ENCODE measurements at places on chromosomes 6 and 20. TPM values are rescaled to one million over a fixed set of nuclear protein-coding genes. Genes with fewer than 3 reads are reported as not detected.

MEP1A gene
- not detected for total RNA-seq

PI3 gene
- not detected for total RNA-seq

VSX1 gene
- total RNA-seq, result not detected

KHDC1L gene
- not detected for total RNA-seq

ZC2HC1B gene
- total RNA-seq, result not detected

SIRPB1 gene
- total RNA-seq, result 2.2 TPM

CD109 gene
- 80.0 TPM for total RNA-seq

EDN3 gene
- 0.14 TPM for total RNA-seq

OXT gene
- not detected for total RNA-seq

HLA-DQB1 gene
- total RNA-seq, result 0.43 TPM

BPIFB2 gene
- total RNA-seq, result not detected

DDX43 gene
- total RNA-seq, result 14.4 TPM

FANCE gene
- 12.3 TPM for total RNA-seq

LGSN gene
- not detected for total RNA-seq

TRAPPC3L gene
- under 0.01 TPM for total RNA-seq

PDYN gene
- total RNA-seq, result not detected

PHF3 gene
- 68.1 TPM for total RNA-seq

RAE1 gene
- total RNA-seq, result 29.6 TPM

AVP gene
- total RNA-seq, result not detected

DPM1 gene
- 73.3 TPM for total RNA-seq

MUC21 gene
- not detected for total RNA-seq

GABRR1 gene
- total RNA-seq, result not detected

KCNS1 gene
- 0.44 TPM for total RNA-seq

BPIFA1 gene
- not detected for total RNA-seq

AGPAT4 gene
- total RNA-seq, result 13.5 TPM

CLDN20 gene
- total RNA-seq, result not detected

NRN1 gene
- total RNA-seq, result not detected

POM121L2 gene
- total RNA-seq, result not detected

B3GALT4 gene
- 2.6 TPM for total RNA-seq

ZNF292 gene
- total RNA-seq, result 19.3 TPM

CD40 gene
- total RNA-seq, result 0.66 TPM

BIRC7 gene
- total RNA-seq, result 0.29 TPM

NHSL1 gene
- 28.9 TPM for total RNA-seq

RIN2 gene
- 139 TPM for total RNA-seq

WFDC12 gene
- total RNA-seq, result not detected

ILRUN gene
- 46.2 TPM for total RNA-seq

UNC5CL gene
- total RNA-seq, result not detected

ADA gene
- total RNA-seq, result 6.9 TPM

PDSS2 gene
- total RNA-seq, result 6.1 TPM

MUCL3 gene
- not detected for total RNA-seq

HSPA1L gene
- total RNA-seq, result 0.88 TPM

PNLDC1 gene
- not detected for total RNA-seq

MYH7B gene
- total RNA-seq, result not detected

CHRNA4 gene
- total RNA-seq, result not detected

ACTL10 gene
- total RNA-seq, result 1.6 TPM

RAB32 gene
- total RNA-seq, result 64.6 TPM

CST1 gene
- 75.0 TPM for total RNA-seq

RSPO3 gene
- total RNA-seq, result 0.66 TPM

PTGIS gene
- 0.14 TPM for total RNA-seq

FUT9 gene
- total RNA-seq, result not detected

FYN gene
- total RNA-seq, result 121 TPM

GJA1 gene
- 957 TPM for total RNA-seq

HLA-DRB5 gene
- not detected for total RNA-seq

MAP1LC3A gene
- total RNA-seq, result 14.5 TPM

FILIP1 gene
- total RNA-seq, result 0.43 TPM

Data from placental pericyte (primary cell).